ENCODE measurements at places on chromosomes 11 and 22.

- no peak for DNase-seq
Measured at GRCh38 chr11:65096926-65097325, 912 bp downstream of the VPS51 start.

- DNase-seq, result no peak
Measured at GRCh38 chr22:31715147-31715778, 34.7 kb downstream of the PRR14L start.

DNA sequence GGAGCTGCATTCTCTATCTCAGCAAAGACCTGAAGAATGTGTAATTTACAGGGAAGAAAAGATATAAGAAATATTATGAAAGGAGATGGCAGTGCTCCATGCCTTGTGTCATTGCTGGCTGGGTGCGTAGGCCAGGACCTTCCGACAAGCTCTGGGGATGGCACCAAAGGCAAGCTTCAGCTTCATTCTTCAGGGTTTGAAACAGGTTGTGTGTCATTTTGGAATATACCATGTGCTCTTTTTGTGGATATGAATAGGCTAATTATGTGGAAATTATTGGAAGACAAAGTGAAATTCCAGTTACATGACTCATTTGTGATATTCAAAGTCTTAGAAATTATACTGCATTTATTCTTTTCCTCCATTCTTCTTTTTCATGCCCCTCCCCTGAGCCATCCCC is 5.7 kb upstream of the KIRREL3 start:
- DNase-seq, result peak; percentile 79

GRCh38 chr11:126514061-126514693 is 158.7 kb downstream of the ST3GAL4 start:
- DNase-seq, result no peak

DNA sequence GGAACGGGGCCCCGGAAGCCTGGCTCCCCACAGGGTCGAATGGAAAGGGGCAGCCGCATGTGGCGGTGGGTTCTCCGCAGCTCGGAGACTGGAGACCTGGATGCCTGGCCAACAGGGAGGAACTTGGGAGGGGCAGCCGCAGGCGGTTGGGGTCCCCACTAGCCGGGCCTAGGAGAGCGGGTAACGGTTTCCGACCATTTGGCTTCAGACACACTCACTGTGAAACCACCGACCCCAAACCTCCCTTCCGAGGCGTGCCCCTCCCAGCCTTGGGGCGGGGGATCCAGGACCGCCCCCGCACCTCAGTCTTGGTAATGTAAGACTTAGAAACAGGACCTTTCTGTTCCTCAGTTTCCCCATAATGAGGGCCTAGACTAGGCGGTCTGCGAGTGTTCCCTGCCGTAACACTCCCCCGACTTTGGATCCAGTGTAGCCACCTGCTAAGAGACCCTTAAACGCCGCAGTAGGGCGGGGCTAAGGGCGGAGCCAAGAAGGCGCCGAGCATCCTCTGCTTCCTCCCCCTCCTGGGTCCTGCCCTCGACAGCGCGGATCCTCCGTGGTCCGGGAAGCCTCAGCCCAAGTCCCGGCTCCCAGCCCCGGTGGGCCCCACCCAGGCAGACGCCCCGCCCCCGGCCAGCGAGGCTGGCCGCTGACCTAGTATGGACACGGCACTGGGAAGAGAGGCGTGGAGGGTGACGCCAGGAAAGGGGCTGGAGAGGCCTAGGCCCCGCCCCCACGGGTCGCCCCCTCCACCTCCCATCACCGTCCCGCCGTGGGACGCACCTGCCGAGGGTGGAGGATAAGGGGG is 1.8 kb upstream of the RASGRP2 start:
- DNase-seq, result no peak

DNA sequence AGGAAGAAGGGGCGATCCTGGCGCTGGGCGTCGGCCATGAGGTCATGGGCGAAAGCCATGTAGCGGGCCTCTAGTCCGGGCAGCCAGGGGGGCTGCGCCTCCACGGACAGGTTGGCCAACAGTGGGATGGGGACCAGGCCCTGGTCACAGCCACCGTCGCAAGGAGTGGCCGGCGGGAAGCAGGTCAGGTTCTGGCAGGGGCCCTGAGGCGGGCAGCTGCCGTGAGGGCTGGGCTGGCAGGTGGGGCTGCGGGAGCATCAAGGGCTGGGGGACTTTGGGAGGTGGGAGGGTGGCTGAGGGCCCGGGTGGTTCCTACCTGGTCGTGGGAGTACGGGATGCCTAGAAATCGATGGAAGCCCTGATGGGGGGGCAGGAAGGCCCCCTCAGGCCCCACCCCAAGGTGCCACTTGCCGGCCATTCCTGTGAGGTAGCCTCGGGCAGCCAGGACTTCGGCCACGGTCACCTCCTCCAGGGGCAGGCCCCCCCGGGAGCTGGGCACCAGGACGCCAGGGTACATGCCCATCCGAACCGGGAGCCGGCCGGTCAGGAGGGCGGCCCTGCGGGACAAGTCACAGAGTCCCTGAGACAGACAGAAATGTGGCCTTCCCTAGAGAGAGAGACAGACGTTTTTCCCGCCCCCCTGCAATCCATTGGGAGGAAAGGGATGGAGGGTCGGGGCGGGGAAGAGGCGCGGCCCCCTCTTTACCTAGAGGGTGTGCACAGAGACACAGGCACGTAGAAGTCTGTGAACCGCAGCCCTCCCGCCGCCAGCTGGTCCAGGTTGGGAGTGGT is 906 bp downstream of the ARSA start:
- DNase-seq, result no peak

GRCh38 chr11:129234978-129235377 is 42.9 kb upstream of the ARHGAP32 start:
- DNase-seq, result no peak

DNA sequence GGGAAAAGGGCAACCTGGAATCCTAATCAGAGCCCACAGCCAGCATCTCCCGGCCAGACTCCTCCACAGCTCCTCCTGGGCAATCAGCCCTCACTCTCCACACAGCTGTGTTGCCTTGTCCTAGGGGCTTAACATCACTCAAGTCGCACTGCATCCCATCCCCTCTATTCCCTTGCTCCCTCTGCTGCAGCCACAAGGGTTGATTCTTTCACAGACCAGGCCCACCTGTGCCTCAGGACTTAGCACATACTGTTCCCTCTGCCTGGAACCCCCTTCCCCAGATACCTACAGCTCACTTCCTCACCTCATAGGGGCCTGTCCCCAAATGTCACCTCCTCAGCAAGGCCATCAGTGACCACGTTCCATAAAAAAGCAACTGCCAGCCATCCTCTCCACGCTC is 18.4 kb downstream of the SPATA19 start:
- DNase-seq, result no peak

DNA sequence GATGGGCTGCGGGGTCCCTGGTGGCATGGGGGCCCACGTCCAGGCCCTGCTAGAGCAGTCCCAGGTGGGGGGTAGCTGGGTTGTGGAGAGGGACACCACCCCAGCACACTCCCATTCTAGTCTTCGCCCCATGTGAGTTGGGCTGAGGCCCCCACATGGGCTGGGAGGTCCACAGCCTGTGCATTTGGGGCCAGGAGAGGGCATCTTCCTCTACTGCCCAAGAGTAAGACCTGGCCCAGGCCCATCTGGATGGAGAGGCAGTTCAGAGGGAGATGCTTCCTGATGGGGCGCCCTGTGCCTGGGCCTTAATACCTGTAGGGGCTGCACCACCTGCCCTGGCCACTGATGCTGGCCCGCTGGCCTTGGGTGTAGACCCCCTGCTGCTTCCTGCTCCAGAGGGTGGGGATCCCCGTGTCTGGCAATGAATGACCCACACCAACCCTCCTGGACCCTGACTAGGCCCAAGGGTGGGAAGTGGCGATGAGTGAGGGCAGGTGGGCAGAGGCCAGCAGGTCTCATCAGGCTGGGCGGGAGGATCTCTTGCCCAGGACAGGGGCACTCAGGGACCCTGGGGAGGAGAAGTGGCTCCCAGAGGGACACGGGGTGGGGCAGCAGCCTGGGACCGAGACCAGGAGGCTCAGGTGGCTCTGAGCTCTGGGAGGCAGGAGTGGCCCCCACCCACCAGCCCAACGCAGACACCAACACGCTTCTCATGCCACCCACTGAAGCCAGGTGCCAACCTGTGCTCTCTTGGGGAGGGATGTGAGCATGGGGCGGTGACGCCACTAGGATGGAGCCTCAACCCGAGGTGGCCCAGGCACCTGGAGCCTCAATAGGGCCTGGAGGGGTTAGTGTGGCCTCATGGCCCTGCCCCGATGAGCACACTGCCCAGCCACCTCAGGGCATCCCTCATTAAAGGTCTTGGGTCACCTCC is 17.4 kb upstream of the GNB1L start:
- no peak for DNase-seq

GRCh38 chr11:64305691-64306562 is 603 bp downstream of the ESRRA start:
- DNase-seq, result no peak

DNA sequence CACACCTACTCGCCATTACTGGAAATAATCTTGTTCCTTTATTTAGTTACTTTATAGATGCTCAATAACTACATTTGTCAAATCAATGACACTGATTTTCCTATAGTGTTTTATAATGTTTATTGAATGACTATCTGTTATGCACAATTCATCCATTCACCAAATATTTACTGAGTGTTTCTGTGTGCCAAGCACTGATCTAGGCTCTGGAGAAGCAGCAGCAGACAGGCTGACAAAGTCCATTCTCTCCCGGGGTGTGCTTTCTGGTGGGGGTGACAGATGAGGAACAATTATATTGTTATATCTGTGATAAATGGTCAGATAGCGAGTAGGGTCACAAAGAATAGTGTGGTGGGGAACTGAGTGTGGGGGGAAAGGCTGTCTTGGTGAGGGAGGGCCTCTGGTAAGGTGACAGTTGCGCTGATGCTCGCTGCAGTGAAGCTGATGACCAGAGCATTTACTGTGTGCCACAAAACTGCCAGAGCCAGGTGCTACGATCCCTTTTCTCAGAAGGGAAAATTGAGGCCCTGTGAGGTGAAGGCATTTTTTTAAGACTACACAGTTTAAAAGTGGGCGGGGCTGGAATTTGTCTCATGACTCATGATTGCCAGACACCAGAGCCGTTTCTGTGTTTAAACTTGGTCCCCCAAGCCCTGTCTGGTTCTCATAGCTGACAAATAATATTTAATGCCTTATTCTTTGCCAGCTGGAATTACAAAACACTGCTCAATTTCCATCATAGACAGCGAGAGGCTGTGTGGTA is 10.2 kb downstream of the PACS1 start:
- no peak for DNase-seq

DNA sequence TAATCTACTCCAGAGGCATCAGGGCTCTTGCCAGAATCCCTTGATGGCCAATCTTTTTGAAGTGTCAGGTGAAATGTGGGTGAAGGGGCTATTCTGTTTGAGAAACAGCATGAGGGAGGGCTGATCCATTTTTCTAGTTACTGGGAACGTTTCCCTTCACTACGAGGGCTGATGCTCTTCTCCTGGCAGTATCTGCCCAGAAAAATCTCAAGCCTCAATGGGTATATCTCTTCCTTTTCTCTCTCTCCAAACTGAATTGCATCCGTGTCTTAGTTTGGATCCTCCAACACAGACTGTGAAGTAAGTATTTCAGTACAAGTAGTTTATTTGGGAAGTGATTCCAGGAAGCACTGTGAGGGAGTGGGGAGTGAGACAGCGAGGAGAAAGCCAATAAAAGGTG is 113.0 kb upstream of the NAV2 start:
- DNase-seq, result no peak

- DNase-seq, result no peak
Measured at GRCh38 chr11:21072558-21072957, 403.2 kb downstream of the NELL1 start.

DNA sequence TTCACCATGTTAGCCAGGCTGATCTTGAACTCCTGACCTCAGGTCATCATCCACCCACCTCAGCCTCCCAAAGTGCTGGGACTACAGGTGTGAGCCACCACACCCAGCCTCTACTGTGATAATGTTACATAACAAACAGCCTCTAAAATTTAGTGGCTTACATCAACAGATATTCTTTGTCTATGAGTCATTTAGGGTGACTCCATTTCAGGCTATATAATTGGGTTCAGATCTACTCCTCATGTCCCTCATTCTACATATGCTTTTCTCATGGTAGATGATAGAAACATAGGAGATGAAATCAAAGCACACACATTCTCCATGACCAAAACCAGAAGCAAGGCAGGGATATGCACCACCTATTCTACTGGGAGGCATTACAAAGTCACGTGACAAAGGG is 72.7 kb downstream of the SIK2 start:
- DNase-seq, result no peak

- DNase-seq, result no peak
Measured at GRCh38 chr11:134369656-134370525, 38.1 kb downstream of the GLB1L2 start.

GRCh38 chr11:68843703-68844312 is 2.1 kb upstream of the CPT1A start:
- no peak for DNase-seq

DNA sequence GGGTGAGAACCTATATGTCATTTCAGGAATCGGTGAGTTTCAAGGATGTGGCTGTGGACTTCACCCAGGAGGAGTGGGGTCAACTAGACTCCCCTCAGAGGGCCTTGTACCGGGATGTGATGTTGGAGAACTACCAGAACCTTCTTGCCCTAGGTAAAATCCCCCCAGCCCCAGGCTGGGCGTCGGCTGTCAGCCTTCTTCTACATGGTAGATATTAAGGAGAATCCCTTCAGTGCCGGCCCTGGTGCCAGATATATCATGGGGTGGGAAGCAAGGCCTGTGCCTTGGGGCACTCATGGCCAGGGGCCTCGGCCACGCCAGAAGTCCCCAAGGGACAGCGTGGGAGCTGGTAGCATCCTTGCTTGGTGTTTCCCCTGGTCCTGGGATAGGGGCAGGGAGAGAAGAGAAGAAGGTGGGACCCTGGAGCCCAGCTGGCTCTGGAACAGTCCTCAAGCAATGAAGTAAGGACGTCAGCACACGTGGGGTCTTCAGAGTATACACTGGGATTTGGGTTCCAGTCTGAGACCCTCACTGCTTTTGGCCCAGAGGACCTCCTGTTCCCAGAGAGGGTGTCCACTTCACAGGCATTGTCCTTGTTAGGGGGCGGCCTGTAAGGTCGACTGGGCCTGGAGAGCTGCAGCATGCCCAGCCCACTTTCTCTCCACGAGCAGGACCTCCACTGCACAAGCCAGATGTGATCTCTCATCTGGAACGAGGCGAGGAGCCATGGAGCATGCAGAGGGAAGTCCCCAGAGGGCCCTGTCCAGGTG is 6.8 kb downstream of the ZNF74 start:
- no peak for DNase-seq

GRCh38 chr22:37403267-37403960 is 23.9 kb downstream of the ELFN2 start:
- no peak for DNase-seq

- no peak for DNase-seq
Measured at GRCh38 chr11:122691549-122692150, 36.1 kb downstream of the UBASH3B start.

- no peak for DNase-seq
Measured at GRCh38 chr11:1565173-1565903, 6.7 kb downstream of the DUSP8 start.

- no peak for DNase-seq
Measured at GRCh38 chr11:63427971-63428508, 58.5 kb downstream of the SLC22A9 start.

- no peak for DNase-seq
Measured at GRCh38 chr22:46124383-46125144, 25.8 kb upstream of the PPARA start.

DNA sequence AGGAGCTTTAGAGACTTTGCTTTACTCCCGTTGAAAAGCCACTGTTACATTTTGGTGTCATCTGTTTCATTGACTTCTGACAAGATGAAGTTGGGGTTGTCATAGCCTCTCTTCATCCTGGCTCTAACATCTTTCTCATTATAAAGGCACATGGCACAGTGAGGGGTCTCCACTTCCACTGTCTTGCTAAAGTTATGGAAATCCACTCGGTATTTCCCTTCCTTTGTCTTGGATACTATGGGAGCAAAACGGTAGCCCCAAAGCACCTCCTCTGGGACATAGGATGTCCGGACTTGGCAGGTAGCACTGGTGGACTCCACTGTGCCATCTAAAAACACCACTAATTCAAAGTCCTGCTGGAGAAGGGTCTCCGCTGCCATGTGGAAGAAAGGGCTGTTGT is 28.0 kb downstream of the KCNJ1 start:
- DNase-seq, result no peak
